SK-N-DZ (cell line): ENCODE measurements at places on chromosomes 3 and 15.

DNA sequence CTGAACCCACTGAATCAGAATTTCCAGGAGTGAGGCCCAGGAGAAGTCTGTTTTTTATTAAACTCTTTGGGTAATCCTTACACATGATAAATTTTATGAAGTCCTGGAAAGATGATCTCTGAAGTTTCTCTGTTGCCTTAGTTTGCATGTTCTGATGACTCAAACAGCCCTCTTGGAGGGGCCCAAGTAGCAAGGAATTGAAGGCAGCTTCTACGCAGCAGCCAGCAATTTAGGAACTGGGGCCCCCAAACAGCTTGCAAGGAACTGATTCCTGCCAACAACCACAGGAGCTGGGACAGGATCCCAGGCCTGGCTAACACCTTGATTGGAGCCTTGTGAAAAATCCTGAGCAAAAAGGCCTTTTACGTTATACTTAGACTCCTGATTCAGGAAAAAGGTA, 5.4 kb upstream of the ACP3 start:
- DNase-seq: no peak

DNA sequence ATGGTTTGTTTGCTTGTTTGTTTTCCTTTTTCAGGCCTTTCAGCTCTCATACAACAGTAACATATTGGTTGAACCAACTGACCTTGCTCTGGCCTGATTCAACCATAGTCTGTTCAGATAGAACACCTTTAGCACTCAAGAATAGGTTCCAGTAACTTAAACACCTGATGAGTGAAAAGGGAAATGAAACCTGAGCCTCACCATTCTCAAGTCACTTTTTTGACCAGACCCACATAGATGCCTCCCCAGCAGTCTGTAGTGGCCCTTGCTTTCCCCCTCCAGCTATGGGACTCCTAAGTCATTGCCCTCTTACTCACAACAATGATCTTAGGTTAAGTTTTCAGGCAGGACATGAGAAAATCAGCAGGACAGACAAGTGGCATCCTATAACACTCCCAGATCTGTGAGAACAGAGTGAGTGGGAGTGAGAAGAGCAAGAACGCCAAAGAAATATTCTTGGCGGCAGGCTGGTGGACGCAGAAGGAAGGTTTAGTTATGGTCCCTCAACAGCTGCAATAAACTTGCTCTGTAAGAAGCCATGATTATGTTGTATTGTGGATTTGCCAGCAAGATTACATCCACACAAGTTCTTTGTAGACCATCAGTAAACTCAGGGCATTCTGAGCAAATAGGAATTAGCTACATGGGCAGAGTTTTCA, 367.5 kb downstream of the MECOM start:
- DNase-seq: no peak

- no peak for DNase-seq
Observed at GRCh38 chr15:75725006-75725718, 12.5 kb upstream of the CSPG4 start.

GRCh38 chr15:74642348-74642733, 26.7 kb downstream of the CLK3 start:
- no peak for DNase-seq

DNA sequence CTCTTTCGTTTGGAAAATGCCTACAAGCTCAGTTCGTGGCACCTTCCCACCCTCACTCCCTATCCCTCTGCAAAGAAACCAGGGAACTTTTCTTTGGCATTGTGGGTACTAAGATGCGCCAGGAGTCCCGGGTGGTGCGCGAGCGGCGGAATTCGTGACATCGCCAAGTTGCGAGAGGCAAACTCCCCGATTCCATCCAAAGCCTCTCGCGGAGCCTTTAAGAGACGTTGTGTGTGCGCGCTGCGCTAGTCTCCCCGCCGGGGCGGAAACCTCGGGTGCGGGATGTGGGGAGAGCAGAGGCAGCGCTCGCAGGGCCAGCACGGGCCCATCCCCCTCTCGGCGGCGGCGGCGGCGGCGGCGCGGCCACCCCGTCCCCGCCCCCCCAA, 443 bp upstream of the NR2F2 start:
- peak; percentile 67 for DNase-seq

DNA sequence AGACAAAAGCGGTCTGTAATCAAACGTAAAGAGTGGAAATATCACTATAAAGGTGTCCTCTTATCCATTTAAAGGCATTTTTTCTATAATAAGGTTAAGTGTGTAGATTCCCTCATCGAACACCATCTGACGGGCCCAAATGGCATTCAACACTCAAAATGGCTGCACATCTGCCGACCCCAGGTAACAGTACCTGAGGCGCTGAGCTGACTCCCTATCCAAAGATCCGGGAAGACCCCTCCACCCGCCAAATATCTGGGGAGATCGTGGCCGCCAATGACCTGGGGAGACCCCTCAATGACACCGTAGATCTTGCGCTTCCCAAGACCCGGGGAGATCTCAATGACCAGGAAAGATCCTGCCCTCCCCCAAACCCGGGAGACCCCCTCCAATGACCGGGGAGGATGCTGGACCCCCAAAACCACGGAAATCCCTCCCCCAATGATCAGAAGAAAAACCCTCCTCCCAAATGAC, 476 bp downstream of the IP6K2 start:
- peak; percentile 26 for DNase-seq

- DNase-seq: no peak
Observed at GRCh38 chr15:70498096-70498626, 265.2 kb downstream of the UACA start.

DNA sequence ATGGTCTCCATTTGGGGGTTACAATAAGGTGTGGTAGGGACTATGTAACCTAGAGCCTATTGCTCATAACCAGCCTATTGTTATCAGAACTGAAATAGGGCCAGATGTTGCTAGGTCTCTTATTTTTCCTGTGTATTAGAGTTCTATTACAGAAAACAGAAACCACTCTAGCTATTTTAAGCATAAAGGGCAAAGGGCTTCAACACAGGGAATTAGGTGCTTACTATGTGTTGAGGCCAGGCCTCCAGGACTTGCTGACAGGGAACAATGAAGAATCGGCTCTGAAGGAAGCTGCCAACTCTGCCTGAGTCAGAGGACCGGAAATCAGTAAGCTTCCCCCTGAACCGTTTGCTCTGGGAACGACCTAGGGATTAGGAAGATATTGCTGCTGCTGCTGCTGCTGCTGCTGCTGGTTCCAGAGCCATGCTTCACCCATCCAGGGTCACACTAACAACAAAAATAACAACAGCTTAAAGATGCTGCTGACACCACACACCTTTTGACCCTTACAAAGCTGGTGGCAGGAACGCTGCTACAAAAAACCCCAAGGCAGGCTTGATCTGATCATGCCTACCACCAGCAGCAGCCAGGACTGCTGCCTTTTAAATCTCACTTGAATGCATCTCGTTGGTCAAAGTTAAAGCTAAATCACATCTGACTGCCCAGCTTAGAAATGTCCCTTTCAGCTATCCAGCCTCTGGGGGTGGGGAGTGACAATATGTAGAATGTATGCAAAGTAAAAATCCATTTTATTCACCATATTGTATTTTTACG, 276.9 kb upstream of the IL12A start:
- DNase-seq: no peak
